ENCODE measurements at places on chromosomes 6 and 20.

DNA sequence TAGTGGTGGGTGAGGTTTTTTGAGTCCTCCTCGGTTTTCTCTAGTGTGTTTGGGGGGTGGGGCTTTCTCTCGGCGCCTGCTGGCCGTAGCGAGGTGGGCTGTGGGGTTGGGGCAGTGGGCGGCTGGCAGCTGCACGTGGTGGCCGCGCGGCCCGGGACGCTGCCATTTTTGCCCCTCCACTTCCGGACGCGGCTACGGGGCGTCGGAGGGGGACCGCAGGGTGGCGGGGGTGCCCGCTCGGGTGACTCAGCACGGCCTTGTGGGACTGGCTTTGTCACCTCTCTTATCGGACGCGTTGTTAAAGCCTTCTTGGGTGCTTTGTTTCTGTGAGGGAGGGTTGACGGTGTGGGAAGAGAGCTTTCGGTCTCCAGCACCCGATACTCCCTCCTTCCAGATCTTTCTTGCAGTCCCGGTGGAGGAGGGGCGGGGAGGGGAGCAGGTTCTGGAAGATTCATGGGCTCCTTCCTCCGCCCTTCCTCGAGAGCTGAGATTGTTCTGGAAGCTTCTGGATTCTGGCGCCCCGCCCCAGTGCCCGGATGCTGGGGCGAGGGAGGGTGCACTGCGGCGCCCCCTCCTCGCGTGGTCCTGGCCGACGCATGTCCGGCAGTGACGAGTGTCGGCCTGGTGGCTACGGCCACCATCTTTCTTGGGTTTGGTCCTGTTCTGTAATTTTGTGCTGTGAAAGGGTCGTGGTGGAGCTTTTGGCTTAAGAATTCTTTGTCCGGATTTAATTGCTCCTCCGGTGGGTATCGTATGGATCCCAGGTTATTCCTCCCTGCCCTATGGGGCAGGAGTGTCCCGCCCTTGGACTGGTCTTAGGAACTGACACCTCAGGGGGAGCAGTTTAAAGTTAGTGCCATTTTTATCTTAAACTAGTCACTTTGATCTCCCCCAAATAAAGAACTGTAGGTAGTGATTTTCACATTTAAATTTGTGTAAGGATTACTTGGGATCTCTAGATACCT lies 719 bp downstream of the HSP90AB1 start:
- DNase-seq: peak; percentile 44

GRCh38 chr6:35558571-35558970 lies 45.9 kb upstream of the TULP1 start:
- DNase-seq: no peak

- no peak for DNase-seq
Measured at GRCh38 chr20:34343458-34344211, 19.4 kb upstream of the ITCH start.

DNA sequence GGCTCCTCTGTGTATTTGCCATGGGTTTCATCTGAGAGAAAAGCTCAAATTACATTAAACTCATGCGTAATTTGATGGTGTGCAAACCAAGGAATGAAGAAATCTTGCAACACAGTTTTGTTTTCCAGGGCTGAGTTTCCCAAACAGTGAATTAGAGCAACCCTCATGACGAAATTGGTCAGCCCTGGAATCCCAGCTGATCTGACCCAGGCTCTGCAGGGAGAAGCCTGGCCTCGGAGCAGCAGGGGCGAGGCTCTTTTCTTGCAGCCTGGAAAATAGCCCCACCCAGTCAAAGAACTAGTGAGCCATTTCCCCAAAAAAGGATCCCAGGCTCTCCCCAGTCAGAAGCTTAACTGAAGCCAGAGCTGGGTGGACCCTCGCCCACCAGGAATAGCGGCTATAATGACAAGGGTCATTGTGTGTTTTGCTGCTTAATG lies 107.3 kb upstream of the SNX9 start:
- no peak for DNase-seq

GRCh38 chr6:35164868-35165267 lies 23.7 kb upstream of the TCP11 start:
- DNase-seq: no peak

DNA sequence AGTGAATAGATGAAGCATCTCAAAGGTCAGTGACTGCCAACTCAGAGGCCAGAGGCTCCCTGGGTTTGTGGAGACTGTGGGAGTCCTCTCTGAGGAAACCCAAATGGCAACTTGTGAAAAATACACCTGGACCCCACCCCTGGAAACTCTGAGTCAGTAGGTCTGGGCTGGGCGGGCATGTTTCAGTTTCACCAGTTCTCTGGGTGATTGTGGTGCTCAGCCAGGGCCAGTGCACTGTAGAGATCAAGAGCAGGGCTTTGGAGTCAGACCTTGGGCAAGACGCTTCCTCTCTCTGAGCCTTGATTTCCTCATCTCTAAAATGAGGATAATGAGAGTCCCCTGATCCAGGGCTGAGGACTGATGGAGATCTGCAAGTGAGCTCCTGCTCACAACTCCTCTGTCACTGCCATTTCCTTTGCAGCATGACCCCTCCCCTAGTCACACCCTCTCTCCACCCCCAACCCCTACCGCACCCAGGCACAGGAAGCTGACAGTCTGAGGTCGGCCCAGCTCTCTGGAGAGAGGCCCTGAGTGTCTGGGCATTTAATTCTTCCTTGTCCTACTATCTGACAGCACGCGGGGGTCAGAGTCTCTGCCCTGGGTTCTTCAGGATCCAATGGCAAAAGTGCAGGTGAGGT lies 5.1 kb downstream of the DEF6 start:
- peak; percentile 25 for DNase-seq

GRCh38 chr6:54282186-54282585 lies 26.1 kb upstream of the TINAG start:
- peak; percentile 28 for DNase-seq

GRCh38 chr20:20363434-20363798 lies 4.5 kb upstream of the INSM1 start:
- no peak for DNase-seq

GRCh38 chr6:169162752-169163407 lies 90.8 kb downstream of the THBS2 start:
- DNase-seq: peak; percentile 48

DNA sequence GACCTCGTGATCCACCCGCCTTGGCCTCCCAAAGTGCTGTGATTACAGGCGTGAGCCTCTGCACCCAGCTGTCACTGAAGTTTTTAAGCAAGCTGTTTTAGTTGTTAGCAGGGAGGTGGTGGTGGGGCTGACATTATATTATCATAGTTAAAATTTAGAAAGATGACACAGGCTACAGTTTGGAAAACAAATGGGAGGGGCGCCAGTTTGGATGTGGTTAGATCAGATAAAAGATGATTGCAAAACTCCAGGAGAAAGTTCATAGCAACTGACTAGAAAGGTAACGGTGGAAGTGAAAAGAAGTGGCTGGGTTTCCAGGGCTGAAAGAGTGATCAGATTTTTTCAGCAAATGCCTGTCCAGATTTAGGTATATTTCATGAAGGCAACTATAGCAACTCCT lies 311.9 kb upstream of the CITED2 start:
- no peak for DNase-seq

- no peak for DNase-seq
Measured at GRCh38 chr6:88890860-88891845, 72.3 kb downstream of the RNGTT start.

GRCh38 chr6:143615785-143616184 lies 62.0 kb upstream of the PHACTR2 start:
- DNase-seq: no peak
